ENCODE measurements at places on chromosomes 6 and 20.

DNA sequence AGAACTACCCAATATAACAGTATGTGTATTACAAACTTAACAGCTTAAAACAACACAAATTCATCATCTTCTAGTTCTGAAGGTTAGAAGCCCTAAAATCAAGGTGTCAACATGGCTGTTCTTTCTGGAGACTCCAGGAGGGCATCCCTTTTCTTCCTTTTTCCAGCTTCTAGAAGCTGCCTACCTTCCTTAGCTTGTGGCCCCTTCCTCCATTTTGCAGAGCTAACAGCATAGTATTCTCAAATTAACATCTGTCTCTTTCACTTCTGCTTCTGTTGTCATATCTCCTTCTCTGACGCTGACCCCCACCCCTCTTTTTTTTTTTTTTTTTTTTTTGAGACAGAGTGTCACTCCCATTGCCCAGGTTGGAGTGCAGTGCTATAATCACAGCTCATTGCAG, 52.8 kb upstream of the AKIRIN2 start:
- DNase-seq, result no peak

DNA sequence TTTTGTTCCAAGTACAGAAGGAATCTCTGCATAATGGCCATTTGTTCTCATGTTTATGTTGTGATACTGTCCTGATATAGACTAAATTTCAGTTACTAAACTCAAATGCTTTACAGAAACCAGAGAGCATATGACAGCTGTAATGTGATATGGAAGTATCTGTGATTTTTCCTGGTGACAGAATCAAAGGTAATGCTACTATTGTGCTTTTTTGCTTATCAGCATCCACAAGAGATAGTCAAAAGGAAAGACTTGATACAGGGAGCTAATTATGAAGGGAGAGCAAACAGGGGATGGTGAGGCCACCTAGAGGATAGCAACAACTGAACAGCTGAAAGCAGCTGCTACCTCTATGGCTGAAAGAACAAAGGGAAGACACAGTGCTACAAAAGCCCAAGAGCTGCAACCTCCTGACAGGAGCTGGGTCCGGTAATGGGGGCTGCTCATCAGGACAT, 181.4 kb downstream of the PHF3 start:
- no peak for DNase-seq

- DNase-seq, result no peak
Observed at GRCh38 chr6:138482816-138483215, 16.5 kb downstream of the NHSL1 start.

DNA sequence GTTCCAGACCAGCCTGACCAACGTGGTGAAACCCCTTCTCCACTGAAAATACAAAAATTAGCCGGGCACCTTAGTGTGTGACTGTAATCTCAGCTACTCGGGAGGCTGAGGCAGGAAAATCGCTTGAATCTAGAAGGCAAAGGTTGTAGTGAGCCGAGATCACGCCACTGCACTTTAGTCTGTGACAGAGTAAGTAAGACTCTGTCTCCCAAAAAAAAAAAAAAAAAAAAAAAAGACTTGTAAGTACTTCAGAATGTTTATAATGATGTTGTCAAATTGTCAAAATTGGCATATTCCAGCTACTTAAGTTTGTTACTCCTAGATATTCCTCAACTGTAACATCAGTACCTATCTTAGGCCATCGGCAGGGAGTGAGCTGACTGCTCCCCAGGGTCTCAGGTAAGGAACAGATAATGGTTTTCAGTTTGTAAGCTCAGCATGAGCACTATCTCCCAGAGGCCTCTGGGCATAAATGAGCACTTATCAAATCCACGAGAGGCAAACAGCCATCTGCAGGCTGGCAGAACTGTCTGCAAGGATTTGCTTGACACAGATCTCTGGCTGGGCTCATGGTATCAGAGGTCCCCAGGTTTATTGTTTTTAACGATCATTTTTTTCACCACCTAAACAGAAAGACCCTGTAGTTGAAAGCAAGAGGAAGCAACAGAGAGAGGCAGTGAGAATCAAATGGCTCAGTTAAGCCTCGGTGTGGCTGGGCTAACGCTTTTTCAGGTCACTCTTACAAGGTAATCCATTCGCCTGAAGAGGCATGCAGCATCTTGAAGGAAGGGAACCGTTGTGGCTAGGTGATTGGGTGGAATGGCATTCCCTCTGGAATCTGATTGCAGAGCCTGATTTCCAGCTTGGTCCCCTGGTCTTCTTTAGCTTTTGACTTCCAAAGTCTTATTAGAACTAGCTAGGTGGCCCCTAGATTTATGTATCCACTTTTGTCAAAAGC, 115.9 kb downstream of the LY86 start:
- no peak for DNase-seq

DNA sequence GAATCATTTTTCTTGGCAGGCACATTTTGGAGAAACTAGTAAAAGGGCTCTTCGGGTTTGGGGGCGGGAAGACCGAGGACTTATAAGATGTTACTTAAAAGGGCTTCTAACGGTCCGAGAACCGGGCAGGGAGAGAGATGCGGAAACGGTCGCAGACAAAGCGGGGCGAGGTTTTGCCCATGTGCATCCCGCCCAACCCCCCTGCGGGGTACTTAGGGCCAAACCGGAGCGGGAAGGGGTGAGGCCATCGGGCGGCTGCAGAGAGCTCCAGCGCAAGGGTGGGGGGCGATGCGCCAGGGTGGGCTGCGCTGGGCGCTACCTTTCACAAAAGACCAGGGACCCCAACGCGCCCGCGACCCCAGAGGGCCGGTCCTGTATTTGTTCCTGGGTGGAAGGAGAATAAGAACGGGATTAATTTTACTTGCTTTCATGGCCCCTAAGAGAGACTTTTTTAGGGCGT, 616 bp downstream of the TUBB start:
- peak; percentile 77 for DNase-seq

DNA sequence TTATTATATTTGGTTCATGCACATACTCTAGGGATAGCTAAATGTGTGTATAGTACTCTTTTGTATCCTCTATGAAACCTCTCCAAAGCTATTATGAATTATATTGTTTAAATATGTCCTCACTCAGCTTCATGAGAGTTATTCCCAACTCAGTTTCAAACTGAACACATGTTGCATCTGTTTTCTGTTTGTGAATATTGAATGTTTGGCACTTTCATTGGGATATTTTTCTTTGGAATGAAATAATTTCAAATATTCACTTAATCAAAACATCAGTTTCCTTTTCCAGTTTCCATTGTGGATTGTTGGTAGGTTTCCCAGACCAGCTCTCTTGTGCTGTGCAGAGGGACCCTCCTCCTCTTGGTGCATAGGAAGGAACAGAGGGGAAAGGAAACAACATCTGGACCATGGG, 46.6 kb downstream of the HDAC2 start:
- DNase-seq, result no peak

DNA sequence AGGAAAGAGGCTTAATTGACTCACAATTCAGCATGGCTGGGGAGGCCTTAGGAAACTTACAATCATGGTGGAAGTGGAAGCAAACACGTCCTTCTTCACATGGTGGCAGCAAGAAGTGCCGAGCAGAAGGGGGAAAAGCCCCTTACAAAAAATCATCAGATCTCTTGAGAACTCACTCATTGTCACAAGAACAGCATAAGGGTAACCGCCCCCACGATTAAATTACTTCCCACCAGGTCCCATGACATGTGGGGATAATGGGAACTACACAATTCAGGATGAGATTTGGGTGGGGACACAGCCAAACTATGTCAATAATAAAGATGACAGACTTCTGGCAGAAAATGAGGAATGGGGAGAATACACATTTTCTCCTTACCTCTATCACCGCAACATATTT, 20.5 kb upstream of the OCSTAMP start:
- DNase-seq, result no peak

DNA sequence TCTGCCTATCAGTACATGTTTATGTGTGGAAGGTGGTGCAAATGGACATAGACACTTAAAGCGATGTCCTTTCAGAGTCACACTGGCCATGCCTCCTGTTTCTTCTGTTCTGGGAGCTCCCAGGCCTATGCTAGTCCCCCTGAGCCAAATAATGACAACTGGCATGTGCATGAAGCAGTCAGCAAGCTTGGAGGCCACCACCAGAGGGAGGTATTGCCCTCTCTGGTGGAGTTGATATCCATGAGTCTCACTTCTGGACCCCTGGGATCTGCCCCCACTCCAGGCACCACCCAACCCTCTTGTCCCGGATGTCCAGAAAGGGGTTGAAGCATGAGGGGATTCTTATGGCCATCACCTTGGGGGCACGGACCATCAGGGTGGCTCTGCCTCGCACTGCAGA, 172.2 kb downstream of the AIG1 start:
- peak; percentile 42 for DNase-seq

GRCh38 chr6:42159431-42160024, 13.6 kb upstream of the GUCA1A start:
- no peak for DNase-seq

DNA sequence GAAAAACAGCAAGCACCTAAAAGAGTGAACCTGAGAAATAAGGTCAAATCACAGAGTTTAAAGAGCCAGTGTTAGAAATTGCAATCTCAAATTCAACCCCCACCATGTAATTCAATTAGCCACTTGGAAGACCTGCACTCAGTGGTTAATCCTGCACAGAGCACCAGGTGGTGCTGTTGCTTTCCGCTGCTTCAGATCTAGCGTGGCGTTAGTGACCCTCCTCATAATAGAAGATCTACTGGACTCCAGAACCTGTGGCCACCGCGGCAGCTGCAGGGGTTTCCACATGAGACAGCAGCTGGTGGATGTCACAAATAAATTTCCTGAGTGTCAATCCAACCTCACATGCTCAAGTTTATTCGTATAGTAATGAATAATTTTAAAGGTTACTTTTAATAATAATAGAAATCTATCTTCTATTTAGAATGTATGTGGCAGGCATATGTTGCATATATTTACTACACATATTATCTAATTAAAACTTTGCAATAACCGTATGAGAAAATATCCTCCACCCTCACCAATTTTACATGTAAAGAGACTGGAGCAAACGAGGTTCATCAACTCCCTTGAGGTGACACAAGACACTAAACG, 84.4 kb downstream of the SYNE1 start:
- peak; percentile 29 for DNase-seq

GRCh38 chr6:22222469-22222868, 74.4 kb downstream of the PRL start:
- no peak for DNase-seq

- no peak for DNase-seq
Observed at GRCh38 chr6:110484321-110484720, 7.9 kb upstream of the SLC22A16 start.

DNA sequence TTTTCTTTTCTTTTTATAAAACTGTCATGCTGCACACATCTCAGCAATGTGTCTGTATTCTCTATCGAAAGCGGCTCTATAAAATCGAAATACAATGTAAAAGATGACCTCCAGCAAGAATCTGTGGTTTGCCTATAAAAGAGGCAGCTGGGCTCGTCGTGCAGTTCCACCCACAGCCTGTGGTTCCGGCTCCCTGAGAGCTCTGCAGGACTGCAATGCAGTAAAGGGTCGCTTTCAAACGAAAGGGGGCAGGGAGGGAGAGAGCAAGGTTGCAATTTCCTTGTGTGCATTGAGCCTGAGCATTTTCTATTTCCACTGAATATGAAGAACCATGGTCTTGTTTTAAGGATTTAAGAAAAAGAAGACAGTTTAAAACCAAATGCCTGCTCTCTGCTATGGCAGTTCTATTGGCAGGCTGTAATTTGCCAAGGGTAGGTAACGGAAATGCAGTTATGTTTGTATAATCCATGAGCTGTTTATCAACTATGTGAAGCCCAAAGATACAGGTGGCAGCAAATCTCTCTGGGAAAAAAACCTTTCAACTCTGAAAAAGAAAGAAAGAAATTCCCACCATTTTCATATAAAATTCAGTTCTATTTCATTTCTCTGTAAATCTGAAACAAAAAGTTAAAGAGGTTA, 236.5 kb downstream of the HACE1 start:
- DNase-seq, result no peak

DNA sequence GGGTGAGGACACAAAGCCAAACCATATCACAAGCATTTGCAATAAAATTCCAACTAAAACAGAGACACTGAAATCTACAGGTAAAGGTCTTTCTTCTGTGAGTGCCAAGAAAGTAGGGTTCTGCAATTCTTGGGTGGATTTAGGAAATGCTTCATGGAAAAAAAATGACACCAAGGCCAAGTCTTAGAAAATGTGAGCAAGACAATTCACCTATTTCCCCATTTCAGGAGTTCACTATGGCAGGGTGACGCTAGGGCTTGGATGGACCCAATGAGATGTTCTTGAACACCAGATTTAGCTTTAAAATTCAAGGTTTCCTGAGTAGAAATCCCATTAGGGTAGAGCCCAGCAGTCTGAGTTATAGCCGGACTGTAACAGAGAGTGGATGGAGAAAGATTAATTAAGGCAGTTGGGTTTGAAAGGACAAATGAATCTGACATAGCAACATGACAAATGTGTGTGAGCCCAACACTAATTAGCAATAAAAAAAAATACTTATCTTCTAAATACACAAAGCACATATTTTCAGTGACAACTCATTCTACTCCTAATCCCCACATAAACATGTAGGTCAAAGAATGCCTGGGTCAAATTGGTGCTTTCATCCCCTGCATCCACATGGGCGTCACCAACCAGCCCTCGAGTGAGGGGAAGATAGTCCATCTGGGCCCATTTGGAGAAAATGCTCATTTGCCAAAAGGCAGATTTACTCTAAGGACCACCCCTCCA, 180.4 kb upstream of the JARID2 start:
- no peak for DNase-seq

GRCh38 chr20:51140671-51141070, 117.8 kb upstream of the KCNG1 start:
- no peak for DNase-seq

GRCh38 chr6:163804991-163805390, 390.5 kb downstream of the QKI start:
- DNase-seq, result no peak

GRCh38 chr6:153340568-153340967, 209.5 kb upstream of the RGS17 start:
- no peak for DNase-seq

- peak; percentile 84 for DNase-seq
Observed at GRCh38 chr6:14743474-14744211, 502.2 kb upstream of the JARID2 start.

DNA sequence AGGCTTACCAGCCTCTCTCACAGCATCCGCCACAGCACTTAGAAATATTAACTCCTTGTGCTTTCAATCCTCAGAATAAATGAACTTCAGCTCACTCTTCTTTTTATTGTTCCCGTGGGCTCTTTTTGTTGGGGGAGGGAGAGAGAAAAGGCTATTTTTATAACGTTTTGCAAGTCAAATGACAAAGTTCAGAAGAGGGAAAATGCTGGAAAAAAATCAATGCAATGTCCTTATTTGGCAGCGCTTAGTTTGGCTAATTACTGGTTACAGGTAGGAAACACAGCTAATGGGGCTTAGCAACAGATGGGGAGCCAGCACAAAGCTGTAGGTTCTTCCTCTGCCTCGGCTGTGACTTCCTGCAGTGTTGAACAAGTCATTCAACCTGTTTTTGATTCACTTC, 1067.0 kb upstream of the MAP3K7 start:
- DNase-seq, result no peak

DNA sequence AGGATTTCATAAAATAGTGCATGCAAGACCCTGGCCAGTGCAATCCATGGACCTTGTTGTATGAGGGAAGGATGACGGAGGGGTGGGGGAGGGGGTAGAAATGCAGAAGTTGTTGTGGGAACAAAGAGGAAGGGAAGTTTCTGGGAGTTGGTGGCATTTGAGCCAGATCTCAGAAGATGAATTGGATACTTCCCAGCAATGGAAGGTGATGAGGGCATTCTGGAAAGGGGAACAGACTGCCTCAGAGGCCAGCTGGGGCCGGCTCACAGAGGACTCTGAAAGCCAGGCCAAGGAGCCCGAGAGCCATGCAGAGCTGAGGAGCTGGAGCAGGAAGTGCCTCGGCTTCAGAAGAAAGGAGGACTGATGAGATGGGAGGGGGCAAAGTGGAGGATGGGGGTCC, 2.7 kb downstream of the TMEM74B start:
- no peak for DNase-seq

All from stimulated activated naive CD8-positive, alpha-beta T cell treated with anti-CD3 and anti-CD28 coated beads, Interleukin-15, Interleukin-2, amounts not matched to agents 100 U/mL and 50 U/mL, for 24 hours (primary cell).